Ammon's horn (tissue), 1 donor: ENCODE measurements at places on chromosomes 5 and 9.

DNA sequence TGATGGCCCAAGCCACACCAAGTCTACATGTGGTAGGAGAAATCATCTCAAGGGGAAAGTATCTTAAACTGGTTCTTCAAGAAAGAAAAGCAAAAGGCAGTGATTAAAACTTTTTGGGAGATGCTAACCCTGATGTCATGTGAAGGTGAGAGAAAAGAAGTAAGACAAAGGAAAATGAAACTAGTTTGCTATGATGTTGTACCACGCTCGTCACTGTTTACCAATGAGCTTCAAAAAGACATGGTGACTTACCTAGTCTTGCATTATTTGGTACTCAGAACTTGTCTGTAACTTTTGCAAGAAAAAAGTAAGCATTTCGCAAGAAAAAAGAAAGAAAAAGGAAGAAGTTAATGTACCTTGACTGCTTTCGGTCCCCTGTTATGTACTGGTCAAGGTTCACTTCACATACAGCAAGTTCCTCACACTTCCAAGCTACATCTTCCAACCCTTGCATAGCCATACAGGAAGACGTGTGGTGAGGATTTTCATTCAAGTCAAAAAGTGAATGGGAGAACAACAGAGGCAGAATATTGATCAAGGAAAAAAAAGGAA lies 739.3 kb downstream of the NR2F1-AS1 start:
- no peak for DNase-seq

GRCh38 chr5:91910655-91911054 lies 527.5 kb upstream of the ARRDC3 start:
- DNase-seq, result no peak

DNA sequence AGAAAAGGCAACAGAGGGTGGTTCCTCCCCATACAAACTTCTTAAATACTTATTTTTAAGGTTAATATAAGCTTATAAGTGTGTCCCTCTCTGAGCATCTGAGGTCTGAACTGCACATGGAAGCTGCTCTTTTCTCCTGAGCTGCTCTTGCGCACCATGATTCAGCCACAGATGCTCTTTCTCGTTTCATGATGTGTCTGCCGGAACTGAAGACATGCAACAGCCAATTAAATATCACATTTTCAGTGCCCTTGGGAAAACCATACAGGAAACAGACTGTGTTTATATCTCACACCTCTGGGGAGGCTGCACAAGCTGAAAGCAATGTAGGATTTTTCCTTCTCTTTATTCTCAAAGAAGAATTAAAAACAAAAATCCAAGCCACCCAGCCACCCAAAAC lies 96.8 kb upstream of the NREP start:
- peak; percentile 53 for DNase-seq

DNA sequence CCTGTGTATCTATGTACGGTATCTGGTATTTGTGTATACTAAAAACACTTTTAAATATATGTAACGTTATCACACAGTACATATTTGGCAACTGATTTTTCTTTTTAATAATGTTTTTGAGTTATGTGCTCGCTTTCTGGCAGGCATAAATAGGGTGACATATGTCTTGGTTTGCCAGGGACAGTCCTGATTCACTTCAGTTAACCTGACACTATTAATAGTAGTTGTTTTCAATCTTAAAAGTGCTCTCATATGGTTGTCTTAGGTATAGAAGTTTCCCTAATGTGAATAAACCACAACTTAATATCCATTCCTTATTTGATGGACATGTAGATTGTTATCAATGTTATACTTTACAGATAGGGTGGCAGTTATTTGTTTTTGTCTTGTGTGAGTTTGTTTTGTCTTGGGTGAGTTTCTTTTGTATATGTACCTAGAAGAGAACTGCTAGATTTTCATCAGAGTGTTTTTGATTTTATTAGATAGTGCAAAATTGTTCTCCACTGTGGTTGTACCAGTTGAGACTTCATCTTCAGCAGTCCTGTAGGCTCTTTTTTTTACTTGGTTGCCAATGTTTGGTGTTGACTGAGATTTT lies 7.9 kb downstream of the G3BP1 start:
- no peak for DNase-seq
